ENCODE measurements at places on chromosomes 7 and 10. TPM values are rescaled to one million over a fixed set of nuclear protein-coding genes. Genes with fewer than 3 reads are reported as not detected.

NRP1 gene
- total RNA-seq, result 14.5 TPM

PRSS37 gene
- total RNA-seq, result not detected

VIPR2 gene
- 0.09 TPM for total RNA-seq

SMO gene
- 104 TPM for total RNA-seq

AKR1C3 gene
- not detected for total RNA-seq

EBLN1 gene
- total RNA-seq, result not detected

FGL2 gene
- total RNA-seq, result not detected

GDF2 gene
- not detected for total RNA-seq

DNA sequence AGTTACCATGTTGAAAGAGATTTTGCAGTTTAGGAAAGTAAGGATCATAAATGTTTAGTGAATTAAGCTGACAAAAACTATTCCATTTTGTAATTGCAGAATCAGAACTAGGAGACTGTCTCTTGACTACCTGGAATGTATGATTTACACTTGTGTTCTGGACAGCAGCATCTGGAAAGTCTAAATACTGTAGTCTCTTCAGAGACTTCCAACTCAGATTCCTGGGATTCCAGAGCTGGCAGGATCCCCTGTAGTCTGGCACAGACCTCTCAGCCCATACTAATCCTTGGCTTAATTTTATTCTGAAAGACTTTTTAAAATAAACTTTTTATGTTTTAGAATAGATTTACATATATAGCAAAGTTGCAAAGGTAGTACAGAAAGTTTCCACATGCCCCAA is 452.7 kb downstream of the DPP6 start:
- H3K36me3 ChIP-seq, result peaks cover 3% of the 10 kb centered on the region
- H3K4me3 ChIP-seq, result no peak overlapping the region
- no peaks in the 10 kb centered on the region for H3K4me1 ChIP-seq
- DNase-seq, result no peak
- H3K27ac ChIP-seq, result no peak overlapping the region
- peaks cover 38% of the 10 kb centered on the region for H3K27me3 ChIP-seq

GRCh38 chr10:14585287-14586193 is 189.2 kb downstream of the FAM107B start:
- DNase-seq, result no peak
- H3K27me3 ChIP-seq, result no peaks in the 10 kb centered on the region
- H3K4me1 ChIP-seq, result peaks cover 36% of the 10 kb centered on the region
- H3K36me3 ChIP-seq, result peaks cover 9% of the 10 kb centered on the region
- no peak overlapping the region for H3K27ac ChIP-seq

DNA sequence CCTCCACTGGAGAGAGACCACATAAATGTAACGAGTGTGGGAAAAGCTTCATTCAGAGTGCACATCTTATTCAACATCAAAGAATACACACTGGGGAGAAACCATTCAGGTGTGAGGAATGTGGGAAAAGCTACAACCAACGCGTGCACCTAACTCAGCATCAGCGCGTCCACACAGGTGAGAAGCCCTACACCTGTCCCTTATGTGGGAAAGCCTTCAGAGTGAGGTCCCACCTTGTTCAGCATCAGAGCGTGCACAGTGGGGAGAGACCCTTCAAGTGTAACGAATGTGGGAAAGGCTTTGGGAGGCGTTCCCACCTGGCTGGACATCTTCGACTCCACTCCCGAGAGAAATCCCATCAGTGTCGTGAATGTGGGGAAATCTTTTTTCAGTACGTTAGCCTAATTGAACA is 20.6 kb downstream of the FAM200A start:
- H3K4me3 ChIP-seq, result no peak overlapping the region
- no peaks in the 10 kb centered on the region for H3K4me1 ChIP-seq
- peaks cover 76% of the 10 kb centered on the region for H3K36me3 ChIP-seq
- H3K27me3 ChIP-seq, result no peaks in the 10 kb centered on the region

- no peak for DNase-seq
- no peaks in the 10 kb centered on the region for H3K36me3 ChIP-seq
- no peaks in the 10 kb centered on the region for H3K27me3 ChIP-seq
- peaks cover 23% of the 10 kb centered on the region for H3K4me1 ChIP-seq
Measured at GRCh38 chr7:98283127-98283886, 1.8 kb downstream of the BRI3 start.

DNA sequence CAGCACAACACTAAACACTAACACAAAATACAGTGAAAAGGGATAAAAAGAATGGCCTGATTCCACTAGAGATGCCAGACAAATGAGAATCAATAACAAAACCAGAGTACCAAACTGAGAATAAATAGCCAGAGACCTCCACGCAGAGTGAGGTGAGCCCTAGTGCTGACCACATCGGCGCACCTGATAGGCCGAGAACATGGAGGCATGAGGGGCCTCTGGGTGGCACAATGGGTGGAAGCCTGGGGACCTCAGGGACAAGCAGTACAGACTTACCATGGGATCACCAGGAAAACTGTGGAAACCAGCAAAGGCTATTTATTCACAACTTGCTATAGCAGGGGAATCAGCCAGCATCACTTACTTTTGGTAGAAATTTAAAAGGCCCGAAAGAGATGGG is 1.8 kb upstream of the CSGALNACT2 start:
- DNase-seq, result no peak
- peaks cover 36% of the 10 kb centered on the region for H3K4me1 ChIP-seq
- peaks cover 3% of the 10 kb centered on the region for H3K27me3 ChIP-seq

DNA sequence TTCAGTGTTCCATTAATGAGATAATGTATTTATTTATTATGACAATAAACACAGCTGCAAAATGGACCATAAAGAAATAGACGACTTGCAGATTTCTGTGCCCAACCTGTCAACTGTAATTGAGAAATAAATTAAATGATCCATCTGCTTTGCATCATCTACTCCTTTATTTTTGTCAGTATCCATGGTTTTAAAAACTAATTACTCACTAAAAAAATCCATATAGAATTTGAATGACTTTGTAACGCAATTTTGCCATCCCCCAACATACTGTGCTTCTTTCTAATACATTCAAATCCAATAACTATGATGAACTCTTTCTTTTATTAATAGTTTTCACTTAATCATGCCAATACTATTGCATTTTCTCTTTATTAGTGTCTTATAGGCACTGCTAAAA is 388.5 kb upstream of the SORCS1 start:
- no peak for DNase-seq
- H3K36me3 ChIP-seq, result peaks cover 3% of the 10 kb centered on the region
- H3K27ac ChIP-seq, result no peak overlapping the region
- H3K27me3 ChIP-seq, result no peaks in the 10 kb centered on the region
- H3K4me1 ChIP-seq, result peaks cover 19% of the 10 kb centered on the region

GRCh38 chr10:62373995-62374861 is at the start of gene ZNF365:
Gene ZNF365, plus strand, starts transcription at chr10:62374369. Its CDS starts 1,825 bp downstream, at chr10:62376194.
- H3K27me3 ChIP-seq, result peaks cover 27% of the 10 kb centered on the region
- DNase-seq, result peak; percentile 38
- H3K36me3 ChIP-seq, result no peaks in the 10 kb centered on the region
- H3K27ac ChIP-seq, result no peak within 1 kb of the TSS
- peak within 1 kb of the TSS; percentile 90 for H3K4me3 ChIP-seq

GRCh38 chr10:69434169-69434568 is 17.1 kb upstream of the TSPAN15 start:
- no peak for DNase-seq
- no peaks in the 10 kb centered on the region for H3K27me3 ChIP-seq
- no peaks in the 10 kb centered on the region for H3K36me3 ChIP-seq
- H3K4me1 ChIP-seq, result peaks cover 8% of the 10 kb centered on the region
- H3K4me3 ChIP-seq, result no peak overlapping the region
- H3K27ac ChIP-seq, result no peak overlapping the region

DNA sequence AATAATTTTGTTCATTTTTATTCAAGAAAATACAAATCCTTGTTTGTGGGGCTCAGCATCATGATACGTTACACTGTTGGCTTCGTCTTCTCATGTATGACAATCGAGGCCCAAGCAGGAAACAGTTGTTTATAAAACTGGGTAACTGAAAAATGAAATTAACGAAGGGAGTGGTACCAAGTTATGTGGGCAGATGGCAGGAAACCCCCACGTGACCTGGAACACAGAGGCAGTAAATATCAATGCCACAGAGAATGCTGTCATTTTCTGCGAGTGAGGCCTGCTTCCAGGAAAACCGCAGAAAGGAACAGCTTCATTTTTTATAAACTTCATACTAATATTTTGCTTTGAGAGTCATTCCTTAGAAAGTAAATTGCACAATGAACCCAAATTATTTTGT is 201.0 kb upstream of the ADARB2 start:
- no peaks in the 10 kb centered on the region for H3K27me3 ChIP-seq
- H3K36me3 ChIP-seq, result no peaks in the 10 kb centered on the region
- no peak for DNase-seq

DNA sequence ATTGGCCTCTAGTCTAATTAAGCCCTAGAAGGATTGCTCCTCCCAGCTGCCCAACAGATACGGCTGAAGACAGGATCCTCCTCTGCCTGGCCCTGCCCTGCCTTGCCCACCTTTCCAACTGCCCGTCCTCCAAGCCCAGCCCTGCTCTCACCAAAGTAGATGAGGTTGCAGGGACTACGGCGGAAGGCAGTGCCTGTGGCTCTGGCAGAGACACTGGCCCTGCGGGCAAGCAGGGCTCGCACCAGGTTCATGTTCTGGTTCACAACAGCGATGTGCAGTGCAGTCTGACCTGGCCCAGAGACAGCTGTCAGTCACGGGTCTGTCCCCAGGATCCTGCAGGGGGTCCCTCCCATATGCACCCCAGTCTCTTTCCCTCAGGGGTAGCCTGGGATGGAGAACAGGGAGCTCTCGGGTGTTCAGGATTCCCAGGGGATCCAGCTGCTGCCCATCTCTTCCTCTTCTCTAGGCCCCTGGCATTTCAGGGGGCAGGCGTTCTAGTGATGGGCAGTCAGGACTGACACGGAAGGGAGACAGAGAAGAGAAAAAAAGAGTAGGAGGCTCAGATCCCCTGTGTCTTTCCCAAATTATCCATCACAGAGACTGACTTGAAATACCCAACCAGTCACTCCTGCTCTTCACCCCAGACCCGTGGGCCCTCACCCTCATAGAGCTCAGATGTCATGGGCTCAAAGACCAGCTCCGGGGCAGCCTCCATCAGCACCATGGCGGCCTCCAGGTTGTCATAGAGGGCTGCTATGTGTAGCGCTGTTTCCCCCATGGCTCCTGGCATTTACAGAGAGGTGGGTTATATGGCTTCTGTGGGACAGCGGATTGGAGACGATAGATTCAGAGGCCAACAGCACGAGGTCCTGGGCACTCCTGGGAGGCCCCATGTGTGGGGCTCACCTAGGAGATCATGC is 8.3 kb downstream of the TRPV6 start:
- no peak overlapping the region for H3K27ac ChIP-seq
- H3K36me3 ChIP-seq, result no peaks in the 10 kb centered on the region
- H3K27me3 ChIP-seq, result peaks cover 27% of the 10 kb centered on the region
- DNase-seq, result no peak
- H3K4me1 ChIP-seq, result no peaks in the 10 kb centered on the region

DNA sequence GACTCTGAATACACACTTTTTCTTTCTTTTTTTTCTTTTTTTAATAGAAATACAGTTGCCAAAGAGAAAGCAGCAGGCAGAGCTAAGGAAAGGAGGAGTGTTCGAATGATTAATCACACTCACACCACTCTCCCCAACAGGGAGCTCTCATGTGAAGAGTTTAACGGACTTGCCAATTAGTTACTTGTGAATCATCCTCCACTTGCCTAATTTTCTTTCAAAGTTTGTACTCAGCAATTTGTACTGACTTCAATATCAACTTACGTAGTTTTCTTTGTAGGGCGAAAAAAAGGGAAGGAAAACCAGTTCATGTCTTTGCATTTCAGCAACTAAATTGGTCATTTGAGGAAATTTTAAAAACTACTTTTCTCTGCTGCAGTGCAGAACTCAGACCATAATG is 109.2 kb downstream of the PIP4K2A start:
- no peak overlapping the region for H3K27ac ChIP-seq
- H3K4me1 ChIP-seq, result peaks cover 21% of the 10 kb centered on the region
- no peaks in the 10 kb centered on the region for H3K27me3 ChIP-seq
- no peak overlapping the region for H3K4me3 ChIP-seq
- peaks cover 12% of the 10 kb centered on the region for H3K36me3 ChIP-seq

DNA sequence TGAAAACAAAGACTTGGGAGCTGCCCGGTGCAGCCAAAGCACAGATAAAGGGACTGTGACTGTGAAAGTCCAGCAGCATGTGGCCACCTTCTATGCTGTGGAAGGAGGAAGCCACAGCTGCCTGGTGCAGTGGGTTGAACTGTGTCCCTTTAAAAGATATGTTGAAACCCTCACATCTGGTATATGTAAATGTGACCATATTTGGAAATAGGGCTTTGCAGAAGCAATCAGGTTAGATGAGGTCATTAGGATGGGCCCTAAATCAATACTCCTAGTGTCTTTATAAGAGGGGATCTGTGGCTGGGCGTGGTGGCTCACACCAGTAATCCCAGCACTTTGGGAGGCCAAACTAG is 136.9 kb downstream of the GLI3 start:
- DNase-seq, result no peak
- H3K36me3 ChIP-seq, result peaks cover 27% of the 10 kb centered on the region
- no peaks in the 10 kb centered on the region for H3K27me3 ChIP-seq
- no peak overlapping the region for H3K4me3 ChIP-seq
- peaks cover 59% of the 10 kb centered on the region for H3K4me1 ChIP-seq

GRCh38 chr7:18577096-18577771 is 81.7 kb downstream of the HDAC9 start:
- H3K27ac ChIP-seq, result no peak overlapping the region
- H3K36me3 ChIP-seq, result no peaks in the 10 kb centered on the region
- H3K4me3 ChIP-seq, result no peak overlapping the region
- H3K4me1 ChIP-seq, result peaks cover 16% of the 10 kb centered on the region

GRCh38 chr10:106442223-106442622 is 722.3 kb downstream of the SORCS1 start:
- no peaks in the 10 kb centered on the region for H3K36me3 ChIP-seq
- no peaks in the 10 kb centered on the region for H3K27me3 ChIP-seq
- DNase-seq, result no peak

DNA sequence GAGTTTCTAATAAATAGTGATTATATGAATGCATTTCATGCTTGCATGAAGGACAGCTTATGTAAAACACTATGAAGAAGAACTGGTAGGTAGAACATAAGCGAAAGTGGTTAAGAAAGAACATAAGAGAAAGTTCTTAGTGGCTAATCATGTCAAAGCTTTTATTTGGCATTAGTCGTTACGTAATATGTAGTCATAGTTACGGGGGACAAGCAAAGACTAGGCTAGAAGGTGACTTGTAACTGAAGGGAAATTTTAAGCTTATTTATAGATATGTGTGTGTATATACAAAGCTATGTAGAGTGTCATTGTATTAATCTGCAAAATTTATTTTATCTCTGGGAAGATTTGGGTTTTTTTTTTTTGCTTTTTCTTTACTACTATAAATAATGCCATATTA is 36.9 kb downstream of the CAPZA2 start:
- H3K4me1 ChIP-seq, result no peaks in the 10 kb centered on the region
- H3K36me3 ChIP-seq, result peaks cover 33% of the 10 kb centered on the region
- no peaks in the 10 kb centered on the region for H3K27me3 ChIP-seq
- no peak overlapping the region for H3K4me3 ChIP-seq

Measured in neural crest cell (in vitro differentiated cells).